ENCODE measurements at places on chromosomes 4 and X.

DNA sequence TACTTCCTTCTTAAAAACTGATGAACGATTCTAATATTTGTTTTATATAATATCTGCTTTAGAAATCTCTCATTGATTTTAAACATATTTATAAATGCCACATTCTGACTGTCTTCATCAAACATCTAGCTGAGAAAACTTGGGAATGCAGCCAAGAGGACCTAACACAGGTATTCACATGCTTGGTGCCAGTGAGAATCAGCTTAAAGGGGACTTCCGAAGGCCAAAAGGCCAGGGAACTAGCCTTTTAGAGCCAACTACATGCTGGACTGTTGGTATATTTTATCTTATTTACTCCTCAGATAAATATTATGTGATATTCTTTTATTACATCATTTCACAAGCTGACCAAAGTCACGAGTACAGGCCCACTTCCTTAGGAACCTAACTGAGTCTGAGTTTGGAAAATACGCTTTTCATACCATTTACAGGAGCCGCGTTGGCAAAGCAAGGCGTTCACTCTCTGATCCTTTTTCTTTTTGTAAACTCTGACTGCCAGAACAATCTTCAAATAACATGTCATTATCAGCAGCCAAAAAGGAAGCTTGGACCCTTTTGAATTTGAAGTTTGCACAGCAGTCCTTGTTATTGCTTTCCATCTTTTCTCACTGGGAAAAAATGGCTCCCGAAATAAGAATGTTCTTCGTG is 41.1 kb upstream of the PDLIM3 start:
- DNase-seq, result no peak

DNA sequence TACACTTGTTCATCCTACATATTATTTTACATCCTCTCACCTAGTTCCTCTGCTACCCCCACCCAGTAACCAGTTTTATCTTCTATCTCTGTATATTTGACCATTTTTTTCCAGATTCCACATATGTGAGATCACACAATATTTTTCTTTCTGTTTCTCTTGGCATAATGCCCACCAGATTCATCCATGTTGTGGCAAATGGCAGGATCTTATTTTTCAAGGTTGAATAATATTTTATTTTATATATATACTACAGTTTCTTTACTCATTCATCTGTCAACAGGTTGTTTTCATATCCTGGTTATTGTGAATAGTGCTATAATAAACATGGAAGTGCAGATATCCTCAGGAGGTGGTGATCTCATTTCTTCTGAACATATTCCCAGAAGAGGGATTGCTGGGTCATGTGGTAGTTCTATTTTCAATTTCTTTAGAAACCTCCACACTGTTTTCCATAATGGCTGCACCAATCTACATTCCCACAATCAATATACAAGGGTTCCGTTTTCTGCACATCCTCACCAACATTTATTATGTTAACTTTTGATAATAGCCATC is 48.2 kb downstream of the THAP9 start:
- DNase-seq, result no peak

DNA sequence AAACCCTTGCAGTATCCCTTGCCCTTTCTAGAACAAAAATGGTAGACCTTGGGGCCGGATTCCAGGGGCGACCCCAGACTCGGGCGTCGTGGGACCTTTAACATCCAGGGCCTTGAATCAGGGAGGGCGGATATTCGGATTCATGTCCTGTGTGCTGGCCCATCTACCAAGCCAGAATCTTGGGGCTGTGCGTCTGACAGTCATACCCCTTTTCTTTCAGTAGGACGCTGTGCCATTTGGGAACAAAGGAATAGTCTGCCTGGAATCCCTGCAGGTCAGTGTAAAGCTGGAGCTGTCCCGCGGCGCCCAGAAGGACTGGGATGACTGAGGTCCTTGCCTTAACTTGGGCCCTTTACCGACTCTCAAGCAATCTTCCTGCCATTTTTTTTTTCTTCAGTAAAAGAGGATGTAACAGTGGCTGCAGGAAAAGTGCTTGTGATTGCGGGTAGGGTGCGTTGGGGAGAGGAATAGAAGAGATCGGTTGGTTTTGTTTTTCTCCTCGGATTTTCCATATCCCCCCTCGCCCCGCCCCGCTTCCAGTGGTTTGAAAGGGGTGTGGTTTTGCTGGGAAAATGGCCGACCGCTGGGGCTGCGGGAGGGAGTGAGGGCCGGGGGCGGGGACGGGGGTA is 518 bp downstream of the ARMCX1 start:
- DNase-seq, result peak; percentile 4

DNA sequence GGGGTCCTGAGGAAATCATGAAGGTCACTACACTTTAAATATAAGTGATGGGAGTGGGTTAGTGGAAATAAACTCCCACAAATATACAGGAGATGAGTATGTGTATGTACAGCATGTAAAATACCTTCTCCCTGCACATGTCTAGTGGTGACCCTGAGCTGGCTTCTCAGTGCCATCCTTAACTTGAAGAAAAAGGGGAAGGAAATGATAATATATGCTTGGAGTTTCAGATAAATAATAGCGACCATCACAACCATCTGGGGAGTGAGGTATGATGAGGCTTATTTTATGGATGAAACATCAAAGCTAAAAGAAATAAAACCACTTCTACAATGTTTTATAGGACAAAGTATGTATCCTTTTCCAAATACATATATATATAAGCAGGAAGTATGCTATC is 41.0 kb upstream of the SORBS2 start:
- no peak for DNase-seq

Measured in fibroblast of skin of left biceps (primary cell).